Stimulated activated CD4-positive, alpha-beta T cell treated with anti-CD3 and anti-CD28 coated beads, Interleukin-1b, Interleukin-23, amount 100 ng/mL, for 1 hour (primary cell): ENCODE measurements at places on chromosomes 6 and 20.

DNA sequence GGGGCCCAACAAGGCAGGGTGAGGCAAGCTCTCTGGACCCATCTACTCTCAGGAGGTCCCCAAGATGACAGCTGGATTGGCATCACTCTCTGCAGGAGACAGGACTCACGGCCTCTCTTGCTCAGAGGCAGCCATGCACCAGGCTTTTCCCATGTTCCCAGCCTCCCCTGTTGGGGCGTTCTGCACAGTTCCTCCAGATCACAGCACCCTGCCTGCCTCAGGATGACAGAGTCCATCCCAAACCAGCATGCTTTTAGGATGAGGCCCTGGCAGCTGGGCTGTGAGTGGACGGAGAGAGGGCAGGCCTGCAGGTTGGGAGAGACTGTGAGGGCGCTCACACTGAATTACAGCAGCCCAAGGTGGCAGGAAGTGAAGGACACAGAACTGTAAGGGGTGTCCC is 143.2 kb upstream of the MLN start:
- DNase-seq: no peak

- DNase-seq: no peak
Measured at GRCh38 chr6:53162606-53163005, 14.0 kb upstream of the GCM1 start.

GRCh38 chr20:45821947-45822346 is 5.2 kb downstream of the TNNC2 start:
- DNase-seq: no peak

GRCh38 chr6:164528539-164528938 is 780.9 kb downstream of the C6orf118 start:
- DNase-seq: no peak

GRCh38 chr6:153138930-153139329 is 7.8 kb upstream of the RGS17 start:
- DNase-seq: no peak

- DNase-seq: no peak
Measured at GRCh38 chr20:6122111-6122872, 538 bp downstream of the FERMT1 start.

DNA sequence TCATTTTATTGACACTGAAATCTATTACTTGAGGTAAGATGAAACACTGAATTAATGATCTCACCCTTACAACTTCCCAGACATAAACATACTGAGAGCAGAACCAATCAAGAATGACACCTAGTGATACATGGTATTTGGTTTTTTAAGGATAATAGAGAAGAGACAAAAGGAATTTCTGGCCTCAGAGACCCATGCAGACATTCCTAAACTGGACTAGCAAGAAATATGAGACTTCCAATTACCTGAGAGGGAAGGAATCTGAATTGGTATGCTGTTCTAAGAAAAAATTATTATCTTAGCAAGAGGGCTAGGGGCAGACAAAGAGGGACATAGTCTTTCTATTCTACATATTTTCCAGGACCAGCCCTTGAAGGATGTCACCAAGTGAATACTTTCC is 141.1 kb downstream of the BMP5 start:
- no peak for DNase-seq

- no peak for DNase-seq
Measured at GRCh38 chr6:40626886-40627285, 39.7 kb upstream of the LRFN2 start.

GRCh38 chr6:10082385-10082784 is 332.5 kb downstream of the TFAP2A start:
- DNase-seq: no peak

GRCh38 chr20:43750774-43751166 is 24.0 kb upstream of the GTSF1L start:
- DNase-seq: no peak

DNA sequence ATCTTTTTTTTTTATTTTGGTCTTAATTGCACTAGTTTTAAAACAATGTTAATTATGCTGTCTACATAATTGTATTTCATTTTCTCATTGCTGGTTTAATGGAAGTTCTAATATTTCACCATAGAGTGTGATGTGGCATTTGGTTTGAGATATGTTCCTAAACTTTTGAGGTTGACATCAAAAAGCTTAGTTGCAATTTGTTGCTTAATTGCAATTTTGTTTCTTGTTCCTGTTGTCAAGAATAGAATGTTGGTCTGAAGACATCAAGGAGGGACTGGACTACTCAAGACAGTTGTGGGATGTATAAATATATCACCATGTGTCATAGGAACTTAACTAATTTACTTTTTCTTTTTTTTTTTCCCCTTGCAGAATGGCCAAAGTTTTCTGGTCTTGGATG is 12.5 kb downstream of the HSF2 start:
- no peak for DNase-seq

DNA sequence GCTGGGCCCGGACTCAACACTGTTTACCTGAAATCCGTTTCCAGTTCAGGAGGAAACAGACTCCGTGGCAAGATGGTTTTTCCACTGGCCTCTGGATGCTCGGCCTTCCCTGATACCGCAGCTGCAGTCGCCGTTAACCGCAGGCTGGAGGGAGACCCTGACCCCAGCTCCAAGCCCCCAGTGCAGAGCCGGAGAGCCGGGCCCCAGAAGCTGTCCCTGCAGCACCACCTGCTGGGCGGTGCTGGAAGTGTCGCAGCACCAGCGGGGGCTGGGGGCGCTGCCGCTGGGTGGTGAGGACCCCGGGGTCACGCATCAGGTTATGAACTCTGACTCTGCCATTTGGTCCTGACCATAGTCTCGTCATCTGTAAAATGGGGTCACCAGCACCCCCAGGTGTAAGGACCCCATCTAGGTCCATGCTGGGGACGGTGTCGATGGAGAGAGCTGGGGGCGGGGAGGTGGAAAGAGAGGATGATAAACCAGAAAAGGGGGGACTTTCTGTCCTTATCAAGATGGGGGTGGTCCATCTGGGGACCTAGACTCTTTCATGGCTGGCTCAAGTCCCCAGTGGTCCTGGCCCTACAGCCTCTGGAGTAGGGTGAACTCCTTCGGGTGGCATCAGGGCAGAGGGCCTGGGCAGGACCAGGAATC is 20.8 kb upstream of the CHRNA4 start:
- DNase-seq: peak; percentile 20

GRCh38 chr6:81808851-81809570 is 56.5 kb upstream of the TENT5A start:
- no peak for DNase-seq

GRCh38 chr20:6864740-6865139 is 97.3 kb downstream of the BMP2 start:
- DNase-seq: no peak

DNA sequence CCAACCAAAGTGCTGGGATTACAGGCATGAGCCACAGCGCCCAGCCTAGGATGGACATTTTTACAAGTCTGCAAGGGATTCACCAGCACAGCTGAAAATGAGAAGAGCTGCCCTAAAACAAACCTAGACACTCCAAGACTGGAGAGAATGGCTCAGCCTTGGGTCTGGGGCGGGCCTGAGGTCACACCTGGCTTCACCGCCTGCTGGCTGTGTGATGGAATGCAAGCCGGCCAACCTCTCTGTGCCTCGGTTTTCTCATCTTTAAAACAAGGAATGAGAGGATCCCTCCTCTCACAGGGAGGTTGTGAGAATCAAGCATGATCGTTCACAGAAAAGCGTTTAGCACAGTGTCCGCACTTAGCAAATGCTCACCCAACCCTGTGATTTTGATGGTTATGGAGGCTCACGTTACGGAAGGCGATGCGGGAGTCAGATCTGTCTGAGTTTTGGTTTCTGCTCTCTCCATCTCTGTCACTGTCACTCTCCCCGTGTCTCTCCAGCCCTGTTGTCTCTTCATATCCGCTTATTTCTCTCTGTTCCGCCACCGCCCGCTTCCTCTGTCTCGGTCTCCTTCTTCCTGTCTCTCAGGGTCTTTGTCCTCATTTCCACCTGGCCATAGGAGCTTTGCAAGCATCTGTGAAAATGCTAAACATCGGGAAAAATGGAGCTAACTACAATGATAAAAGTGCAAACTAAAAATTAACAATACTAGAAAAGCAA is 47.6 kb downstream of the CEBPB start:
- DNase-seq: no peak

DNA sequence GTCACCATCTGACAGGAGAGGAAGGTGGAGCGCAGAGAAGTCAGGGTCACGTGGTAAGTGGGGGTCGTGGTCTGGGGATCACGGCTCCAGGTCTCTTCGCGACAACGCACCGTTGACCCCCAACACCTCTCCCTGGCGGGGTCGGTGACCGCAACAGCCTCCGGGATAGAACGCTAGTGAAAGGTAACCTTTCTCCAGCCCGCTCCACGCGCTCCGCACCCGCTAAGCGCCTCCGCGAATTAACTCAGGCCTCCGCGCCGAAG is 600 bp upstream of the SYNJ2 start:
- no peak for DNase-seq

DNA sequence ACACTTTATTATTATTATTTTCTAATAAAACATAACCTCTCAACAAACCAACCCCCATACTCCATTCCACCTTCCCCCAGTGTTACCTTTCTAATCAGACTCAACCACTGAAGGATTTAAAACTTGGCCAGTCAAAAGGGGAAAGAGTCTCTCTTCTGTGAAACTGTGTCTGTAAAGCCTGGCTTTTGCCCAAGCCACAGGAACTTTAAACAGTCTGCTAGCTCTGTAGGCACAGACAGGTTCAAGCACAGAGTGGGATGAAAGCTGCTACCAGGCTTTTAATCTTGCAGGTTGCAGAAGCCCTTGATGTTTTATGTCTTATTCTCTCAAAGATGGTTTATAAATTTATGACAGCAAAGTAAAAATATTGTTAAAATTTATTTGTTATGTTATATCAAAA is 585.7 kb downstream of the TENT5A start:
- no peak for DNase-seq

DNA sequence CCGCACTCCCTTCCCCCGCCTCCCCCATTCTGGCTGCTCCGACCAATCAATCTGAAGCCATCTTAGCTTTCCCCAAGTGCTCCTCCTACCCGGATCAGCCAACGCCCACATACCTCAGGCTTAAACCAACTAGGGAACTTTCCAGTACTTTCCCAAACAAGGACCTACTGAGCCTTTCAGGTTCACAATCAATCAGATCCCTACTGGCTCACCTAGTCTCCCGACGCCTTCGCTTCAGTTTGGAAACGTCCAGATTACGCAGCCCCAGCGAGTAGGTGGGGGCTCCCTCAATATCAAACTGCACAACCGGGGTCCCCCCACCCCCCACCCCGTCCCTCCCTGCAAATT is 432 bp downstream of the HSPA1L start:
- DNase-seq: no peak

DNA sequence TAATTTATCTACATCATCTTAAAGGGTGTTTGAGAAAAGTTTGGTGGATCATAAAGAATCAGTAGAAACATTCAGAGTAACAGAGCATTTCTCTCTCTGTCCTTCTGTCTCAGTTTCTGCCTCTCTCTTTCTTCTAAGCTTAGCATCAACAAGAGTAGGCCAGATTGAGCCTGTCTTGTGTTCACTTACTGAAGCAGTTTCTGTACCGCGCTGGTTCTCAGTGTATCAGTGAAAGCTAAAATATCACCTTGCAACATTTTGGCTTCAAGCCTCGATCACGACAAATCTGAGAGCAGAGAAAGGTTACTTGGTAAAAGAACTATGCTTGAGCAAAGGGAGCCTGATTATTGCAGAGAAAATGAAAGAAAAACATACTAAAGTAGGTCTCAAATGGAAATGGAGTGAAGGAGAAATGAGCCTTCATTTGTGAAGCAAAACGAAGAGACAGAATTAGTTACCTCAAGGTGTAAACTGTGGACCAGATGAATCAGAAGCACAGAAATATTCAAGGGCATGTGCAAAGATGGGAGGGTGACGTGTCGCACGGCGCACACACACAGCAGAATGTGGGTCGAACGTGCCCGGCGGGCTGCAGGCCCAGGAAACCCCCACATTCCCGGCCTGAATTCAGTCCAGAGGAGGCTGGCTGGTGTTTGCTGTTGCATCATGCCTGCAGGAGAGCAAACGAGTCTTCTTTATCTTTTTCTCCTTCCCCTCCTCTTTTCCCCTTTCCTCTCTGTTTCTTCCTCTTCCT is 509.3 kb downstream of the QKI start:
- DNase-seq: no peak

- DNase-seq: no peak
Measured at GRCh38 chr6:28864326-28864923, 59.4 kb downstream of the TRIM27 start.

- DNase-seq: no peak
Measured at GRCh38 chr6:92790381-92790780, 629.0 kb downstream of the EPHA7 start.

DNA sequence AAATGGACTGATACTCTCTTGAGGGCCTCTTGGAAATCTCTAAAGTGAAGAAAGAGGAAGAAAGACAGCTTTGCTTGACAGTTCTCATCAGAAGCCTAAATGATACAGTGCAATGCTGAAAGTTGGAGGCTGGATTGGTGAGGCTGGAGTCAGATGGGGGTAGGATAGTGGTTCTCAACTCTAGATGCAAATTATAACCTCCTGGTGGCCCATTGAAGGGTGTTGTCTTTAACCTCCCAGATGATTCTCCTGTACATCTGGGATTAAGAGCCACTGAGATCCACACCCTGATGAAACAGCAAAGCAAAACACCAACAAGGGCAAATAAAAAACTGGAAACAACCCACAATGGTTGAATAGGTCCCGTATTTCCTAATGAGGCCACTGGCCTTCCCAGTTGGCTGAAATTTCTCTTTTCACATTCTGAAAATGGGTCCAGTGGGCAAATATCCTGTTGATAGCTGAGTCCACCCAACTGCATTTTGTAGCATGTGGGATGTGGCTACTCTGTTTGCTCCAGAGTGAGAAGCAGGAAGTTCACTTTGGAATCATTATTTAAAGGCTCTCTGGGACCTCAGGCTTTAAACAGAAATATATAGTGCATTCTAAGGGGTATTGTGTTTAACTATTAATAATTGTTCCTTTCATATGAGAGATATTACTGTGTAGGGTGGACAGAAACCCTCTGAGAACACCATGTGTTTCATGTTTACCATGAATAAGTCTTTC is 208.1 kb downstream of the SOX4 start:
- DNase-seq: no peak

DNA sequence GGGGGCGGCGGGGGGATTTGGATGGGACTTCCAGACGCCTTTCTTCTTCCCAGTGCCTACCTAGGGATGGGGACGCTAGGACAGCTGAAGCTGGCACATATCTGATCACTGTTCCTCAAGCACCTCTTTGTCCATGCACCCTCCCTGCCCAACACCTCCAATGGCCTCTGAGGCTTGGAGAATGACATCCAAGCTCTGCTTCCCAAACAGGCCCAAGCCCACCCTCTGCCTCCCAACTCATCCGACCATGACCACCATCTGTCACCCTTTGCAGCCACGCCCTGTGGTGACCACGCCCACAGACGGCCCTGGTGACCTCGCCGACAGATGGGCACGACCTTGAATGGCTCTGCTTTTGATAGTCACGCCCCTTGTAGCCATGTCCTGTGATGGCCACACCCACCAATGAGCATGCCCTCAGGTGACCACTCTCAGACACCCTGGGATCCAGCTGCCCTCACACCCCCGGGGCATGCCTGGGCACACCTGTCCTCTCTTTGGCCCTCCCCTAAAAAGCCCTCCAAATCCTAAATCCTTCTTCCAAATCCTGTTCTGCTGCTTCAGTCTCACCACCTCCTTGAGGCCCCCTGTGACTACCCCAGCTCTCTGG is 51.0 kb downstream of the SSR1 start:
- no peak for DNase-seq
